ENCODE measurements at places on chromosomes 12 and 14.

GRCh38 chr12:28054583-28054982 lies 82.0 kb upstream of the PTHLH start:
- no peak for DNase-seq

GRCh38 chr12:43155376-43155775 lies 396.6 kb downstream of the ADAMTS20 start:
- no peak for DNase-seq

GRCh38 chr12:107079172-107080011 lies 14.0 kb downstream of the CRY1 start:
- DNase-seq: no peak

GRCh38 chr12:95553197-95553943 lies 2.1 kb upstream of the USP44 start:
- no peak for DNase-seq

DNA sequence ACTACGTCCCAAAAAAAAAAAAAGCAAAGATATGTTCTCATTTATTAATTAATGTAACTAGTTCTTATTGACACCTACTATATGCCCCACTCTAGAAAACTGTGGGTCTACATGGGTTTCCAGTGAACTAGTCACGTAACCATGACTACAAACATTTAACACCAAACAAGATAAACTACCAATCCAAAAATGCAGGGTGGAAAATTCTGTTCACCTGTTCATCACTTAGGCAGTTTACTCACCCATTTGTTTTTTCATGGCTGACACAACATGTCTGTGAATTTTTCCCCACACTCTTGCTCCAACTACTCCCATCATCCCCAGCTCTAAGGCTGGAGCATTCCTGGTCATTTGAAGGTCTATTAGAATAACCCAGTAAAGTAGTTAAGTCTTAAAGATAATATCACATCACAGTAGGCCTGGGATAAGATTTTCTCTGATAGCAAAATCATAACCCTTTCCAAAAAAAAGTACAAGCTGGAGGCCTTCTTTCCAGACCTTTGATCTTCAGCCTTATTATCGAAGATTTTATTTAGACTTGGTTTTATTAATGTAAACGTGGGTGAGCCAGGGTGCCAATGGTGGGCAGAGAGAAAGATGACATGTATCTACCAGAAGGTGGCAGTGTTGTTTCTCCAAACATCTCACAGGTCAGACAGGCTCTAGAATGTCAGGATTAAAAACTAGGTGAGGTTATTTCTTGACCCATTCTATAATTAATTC lies 61.6 kb upstream of the DAAM1 start:
- DNase-seq: peak; percentile 66
